Activated CD4-positive, CD25-positive, alpha-beta regulatory T cell treated with anti-CD3 and anti-CD28 coated beads, Interleukin-2, amount 50 U/mL, for 16 hours (primary cell): ENCODE measurements at places on chromosomes 16 and 17.
A peak's percentile ranks its signal among the peaks of the same experiment; 100 is the strongest.

- no peak for DNase-seq
These were observed 5.1 kb upstream of the HOXB2 start for GRCh38 chr17:48549914-48550501.

DNA sequence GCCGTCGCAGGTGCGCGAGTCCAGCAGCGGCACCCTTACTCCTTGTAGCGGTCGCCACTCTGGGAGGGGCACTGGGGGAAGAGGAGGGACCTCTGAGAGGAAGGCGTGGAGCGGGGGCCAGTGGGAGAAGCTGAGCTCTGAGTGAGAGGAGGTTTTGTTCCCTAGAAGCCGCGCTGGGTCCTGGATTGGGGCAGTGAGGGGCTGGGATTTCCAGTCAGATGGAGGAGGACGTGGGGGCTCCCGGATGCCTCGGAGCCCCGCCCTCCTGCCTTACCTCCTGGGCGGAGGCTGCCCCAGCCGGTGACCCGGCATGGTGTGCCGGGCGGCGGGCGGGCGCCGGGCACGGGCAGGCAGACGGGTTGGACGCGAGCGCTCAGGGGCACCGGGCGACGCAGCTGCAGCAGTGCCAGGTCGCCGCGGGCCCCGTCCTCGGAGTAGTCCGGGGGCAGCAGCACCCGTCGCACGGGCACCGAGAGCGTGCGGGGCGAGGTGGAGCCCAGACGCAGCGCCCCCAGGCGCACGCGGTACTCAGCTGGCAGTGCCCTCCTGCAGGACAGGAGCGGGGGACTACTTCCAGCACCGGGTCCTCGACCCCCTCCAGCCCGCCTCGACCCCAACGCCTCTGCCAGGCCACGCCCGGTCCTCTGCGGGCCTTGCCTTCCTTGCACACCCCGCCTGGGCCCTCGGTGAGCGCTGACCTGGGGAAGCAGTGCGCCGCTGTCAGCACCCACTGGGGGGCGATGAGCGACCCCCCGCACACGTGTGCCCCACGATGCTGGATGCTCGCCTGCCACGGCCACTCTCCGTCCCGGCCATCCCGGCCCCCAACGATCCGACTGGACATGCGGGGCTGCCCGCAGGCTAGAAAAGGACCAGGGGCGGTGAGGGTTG, 2.0 kb downstream of the PRSS33 start:
- no peak for DNase-seq

- DNase-seq: no peak
These were observed 22.9 kb upstream of the YWHAE start for GRCh38 chr17:1422885-1423284.

DNA sequence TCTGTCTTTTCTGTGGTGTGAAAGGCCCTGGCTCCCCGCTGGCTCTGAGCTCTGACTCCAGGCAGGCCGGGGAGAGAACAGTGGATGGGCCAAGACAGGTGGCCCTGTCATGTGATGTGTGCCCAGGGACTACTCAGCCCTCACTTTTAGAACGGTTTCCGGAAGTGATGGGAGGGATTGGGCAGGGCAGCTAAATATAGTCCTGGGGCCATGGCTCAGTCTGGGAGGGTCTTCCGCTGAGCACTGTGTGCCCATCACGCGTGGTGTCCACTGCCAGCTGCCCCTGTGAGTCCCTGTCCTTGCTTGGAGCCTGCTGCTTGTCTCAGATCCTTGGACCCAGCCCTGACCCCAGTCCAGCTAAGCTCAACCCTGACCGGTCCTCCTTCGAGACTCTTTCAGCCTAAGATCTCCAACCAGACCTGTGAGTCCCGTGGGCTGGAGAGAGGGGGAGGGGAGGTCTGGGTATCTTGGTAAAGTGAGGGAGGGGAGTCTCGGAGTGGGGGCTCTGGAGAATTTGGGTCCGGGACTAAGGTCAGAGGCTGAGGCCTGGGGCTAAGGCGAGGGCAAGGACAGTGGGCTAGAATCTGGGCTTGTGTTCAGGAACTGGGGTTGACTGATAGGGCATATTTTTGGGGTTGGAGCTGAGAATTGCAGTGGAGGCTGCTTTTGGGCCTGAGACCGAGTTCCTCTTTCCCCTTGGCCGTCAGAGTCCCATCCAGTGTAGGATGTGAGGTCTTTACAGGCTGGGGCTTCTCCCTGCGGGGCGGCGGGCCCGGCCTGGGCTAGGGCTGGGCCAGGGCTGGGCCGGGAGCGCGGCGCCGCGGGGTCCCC, at the start of gene TRIM72:
TRIM72 (plus strand) TSS at position 243 of the 831 bp plus-strand sequence. CDS start 620 bp downstream, outside the sequence.
- no peak for DNase-seq

DNA sequence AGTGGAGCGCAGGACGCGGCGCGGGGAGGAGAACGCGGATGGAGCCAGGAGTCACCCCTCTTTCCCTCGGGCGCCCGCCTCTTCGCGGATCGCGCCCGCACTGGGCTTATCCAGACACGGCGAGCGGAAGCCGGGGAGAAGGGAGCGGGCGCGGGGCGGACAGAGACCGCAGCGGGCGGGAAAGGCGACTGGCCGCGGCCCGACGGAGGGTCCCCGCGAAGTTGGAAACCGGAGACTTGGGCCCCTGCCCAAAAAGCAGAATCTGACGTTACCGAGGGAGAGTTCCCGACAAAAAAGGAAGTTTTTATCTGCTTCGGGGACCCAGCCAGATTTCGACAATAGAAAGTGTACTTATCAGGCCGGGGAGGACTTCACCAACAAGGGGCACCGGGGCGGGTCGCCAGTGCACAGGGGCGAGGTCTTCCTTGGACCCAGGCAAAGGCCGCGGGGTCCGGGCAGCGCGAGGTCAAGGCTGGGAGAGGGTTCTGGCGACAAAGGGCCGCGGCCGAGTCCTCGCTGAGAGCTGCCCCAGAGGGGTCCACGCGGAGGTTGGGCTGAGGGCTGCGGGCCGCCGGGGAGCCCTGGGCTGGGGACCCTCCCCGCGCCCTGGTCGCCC, 519 bp downstream of the ST6GALNAC2 start:
- no peak for DNase-seq

- no peak for DNase-seq
These were observed 99.0 kb downstream of the MSI2 start for GRCh38 chr17:57355090-57355859.

GRCh38 chr17:79870540-79870939, 31.3 kb upstream of the CBX4 start:
- no peak for DNase-seq

GRCh38 chr16:54066451-54067105, 220.0 kb downstream of the IRX3 start:
- no peak for DNase-seq

GRCh38 chr17:17515934-17516930, 20.0 kb upstream of the RASD1 start:
- no peak for DNase-seq

DNA sequence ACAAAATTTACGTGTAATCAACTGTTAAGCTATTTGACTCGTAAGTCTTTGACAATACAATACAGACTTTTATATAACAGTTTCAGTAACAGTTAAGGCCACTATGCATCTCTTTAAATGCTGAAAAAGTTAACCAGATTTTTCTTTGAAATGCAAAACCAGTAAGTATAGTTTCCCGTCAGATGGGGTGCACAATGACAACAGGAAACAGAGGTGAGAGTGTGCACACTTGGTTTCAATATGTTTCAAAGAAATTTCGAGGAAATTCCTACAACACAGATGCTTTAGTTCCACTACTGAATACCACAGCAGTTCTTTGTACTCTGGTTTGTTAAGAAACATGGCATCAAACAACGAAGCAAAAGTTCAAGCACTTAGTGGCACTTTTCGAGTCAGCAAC, 48.4 kb downstream of the RNF157 start:
- peak; percentile 33 for DNase-seq

DNA sequence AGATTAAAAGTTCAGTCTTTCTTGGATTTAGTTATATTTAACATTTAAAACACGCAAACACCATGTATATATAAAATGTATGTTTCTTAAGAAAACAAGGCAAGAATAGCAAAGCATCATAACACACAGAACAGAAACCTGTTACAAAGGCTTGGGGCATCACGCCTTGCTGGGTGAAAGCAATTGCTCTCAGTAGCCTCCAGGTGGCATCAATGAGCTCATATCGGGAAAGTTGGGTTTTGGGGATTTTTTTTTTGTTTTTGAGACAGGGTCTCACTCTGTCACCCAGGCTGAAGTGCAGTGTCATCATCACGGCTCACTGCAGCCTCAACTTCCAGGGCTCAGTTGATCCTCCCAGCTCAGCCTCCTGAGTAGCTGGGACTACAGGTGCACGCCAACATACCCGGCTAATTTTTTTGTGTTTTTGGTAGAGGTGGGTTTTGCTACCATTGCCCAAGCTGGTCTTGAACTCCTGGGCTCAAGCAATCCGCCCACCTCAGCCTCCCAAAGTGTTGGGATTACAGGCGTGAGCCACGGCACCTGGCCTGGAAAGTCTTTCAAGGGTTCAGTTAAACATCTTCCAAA, 56.9 kb downstream of the CYB5D2 start:
- DNase-seq: no peak

DNA sequence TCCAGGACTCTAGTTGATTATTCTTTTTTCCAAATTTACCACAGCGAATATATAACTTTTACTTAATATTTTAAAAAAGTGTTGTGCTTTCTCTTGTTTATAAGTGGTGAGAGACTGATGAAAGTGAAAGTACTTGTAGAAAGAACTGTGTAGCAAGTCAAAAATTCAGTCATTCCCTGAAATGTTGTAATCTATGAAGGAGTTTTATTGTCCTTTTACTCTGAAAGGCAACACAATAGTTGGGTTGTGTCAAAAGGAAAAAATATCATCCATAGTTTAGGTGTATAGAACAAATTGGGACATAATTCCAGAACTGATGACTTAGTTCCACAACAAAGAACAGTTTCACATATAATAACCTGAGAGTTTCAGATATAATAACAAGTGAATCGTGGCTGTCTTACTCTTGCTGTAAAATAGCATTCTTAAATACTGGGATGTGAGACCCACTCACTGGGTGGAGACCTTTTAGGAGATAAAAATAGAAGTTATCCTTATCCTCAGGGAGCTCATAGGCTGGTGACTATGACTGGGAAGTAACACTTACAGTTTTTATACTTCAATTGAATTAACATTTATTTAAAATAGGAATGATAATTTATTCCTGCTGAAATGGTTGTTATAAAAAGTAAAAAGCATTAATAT, 20.6 kb downstream of the CYB5B start:
- no peak for DNase-seq

- DNase-seq: no peak
These were observed 998 bp upstream of the TMEM11 start for GRCh38 chr17:21214777-21215541.

GRCh38 chr17:58753026-58753425, 2.6 kb upstream of the PPM1E start:
- DNase-seq: no peak

- DNase-seq: no peak
These were observed 57.2 kb upstream of the CACNG5 start for GRCh38 chr17:66777689-66778225.

- no peak for DNase-seq
These were observed 233.9 kb downstream of the ZNF423 start for GRCh38 chr16:49622084-49622390.

DNA sequence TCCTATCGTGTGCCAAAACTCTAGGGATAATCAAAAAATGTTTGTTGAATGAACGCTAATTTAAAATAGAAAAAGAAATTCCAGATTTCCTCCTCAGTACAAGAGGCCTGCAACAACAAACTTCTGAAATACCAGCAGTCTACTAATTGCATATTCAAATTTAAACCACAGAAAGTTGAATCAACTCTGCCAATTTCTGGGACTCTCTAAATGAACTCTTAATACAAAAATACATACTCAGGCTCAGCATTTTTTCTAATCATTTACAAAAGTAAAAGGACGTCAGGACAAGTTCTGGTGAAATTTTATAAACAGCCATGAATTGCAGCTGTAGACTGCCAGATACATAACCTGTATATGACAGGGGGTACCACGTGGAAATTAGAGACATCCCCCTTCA, 49.0 kb downstream of the KANSL1 start:
- DNase-seq: no peak

DNA sequence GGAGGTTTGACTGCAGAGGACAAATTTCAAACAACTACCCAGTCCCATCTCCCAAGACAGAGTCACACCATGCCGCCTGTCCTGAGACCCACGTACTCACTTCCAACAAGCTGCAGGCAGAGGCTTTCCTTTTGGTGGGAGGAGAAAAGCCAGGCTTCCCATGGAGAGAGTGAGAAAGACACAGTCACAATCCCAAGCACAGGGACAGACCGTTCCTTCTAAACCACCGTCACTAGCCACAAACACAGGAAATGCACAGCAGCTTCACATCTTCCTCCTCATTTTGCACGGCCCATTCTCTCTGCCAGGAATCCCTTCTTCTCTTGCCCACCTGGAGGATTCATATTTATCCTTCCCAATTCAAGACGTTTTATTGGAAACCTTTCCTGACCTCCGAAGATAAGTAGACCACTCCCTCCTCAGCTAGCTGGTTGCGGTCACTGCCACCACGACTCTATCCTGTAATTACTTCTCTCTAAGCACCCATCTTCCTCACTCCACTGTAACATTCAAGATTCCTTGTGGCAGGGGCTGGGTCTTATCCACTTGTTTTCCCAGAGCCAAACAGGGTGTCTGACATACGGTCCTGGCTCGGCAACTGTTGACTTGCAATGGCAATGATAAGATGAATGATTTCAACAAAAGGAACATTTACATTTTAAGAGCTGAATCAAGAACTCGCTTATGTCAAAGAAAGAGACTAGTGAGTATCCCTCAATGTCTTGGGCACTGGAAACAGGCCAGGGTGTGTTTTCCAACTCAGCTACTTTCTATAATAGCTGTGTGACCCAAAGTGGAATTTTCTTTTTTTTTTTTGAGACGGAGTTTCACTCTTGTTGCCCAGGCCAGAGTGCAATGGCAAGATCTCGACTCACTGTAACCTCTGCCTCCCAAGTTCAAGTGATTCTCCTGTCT, 87.6 kb downstream of the XYLT1 start:
- no peak for DNase-seq

DNA sequence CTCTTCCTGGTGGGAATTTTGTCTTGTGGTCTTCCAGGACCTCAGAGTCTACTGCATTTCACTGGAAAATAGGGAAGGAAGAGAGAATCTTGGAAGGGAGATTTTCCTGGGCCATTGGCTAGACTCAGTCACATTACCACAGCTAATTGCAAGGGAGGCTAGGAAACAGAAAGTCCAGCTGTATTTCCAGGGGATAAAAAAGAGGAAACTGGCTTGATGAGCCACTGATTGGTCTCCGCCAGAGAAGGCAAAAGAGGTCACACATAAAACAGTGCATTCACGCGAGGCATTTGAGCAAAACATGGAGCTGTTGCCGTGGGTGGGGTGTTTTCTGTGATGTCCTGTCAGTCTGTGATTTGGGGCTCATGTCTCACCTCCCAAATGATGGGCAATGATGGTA, 345.3 kb downstream of the FOXL1 start:
- DNase-seq: no peak

GRCh38 chr16:102060-102855, 24.2 kb downstream of the MPG start:
- no peak for DNase-seq

- no peak for DNase-seq
These were observed 53.2 kb downstream of the BMERB1 start for GRCh38 chr16:15487336-15488284.

DNA sequence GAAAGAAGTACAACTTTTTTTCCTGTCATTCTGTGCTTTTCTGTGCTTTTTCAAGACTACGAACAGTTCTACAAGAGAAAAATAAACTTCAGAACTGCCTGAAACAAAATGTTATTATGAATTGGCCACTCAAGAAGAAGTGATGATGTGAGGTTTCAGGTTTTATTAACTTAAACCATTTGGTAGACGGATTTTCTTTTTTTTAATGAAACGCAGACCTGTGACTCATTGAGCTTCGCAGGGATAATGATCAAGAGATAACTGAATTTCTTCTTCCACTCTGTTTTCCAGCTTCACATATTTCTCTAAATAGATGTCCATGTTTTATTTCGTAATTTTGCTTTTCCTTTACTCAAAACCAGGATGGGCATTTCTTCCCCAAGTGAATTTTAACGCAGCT, 32.7 kb downstream of the AIPL1 start:
- DNase-seq: no peak
